Myocyte (in vitro differentiated cells): ENCODE measurements at places on chromosomes 2 and 18. TPM values are rescaled to one million over a fixed set of nuclear protein-coding genes. Genes with fewer than 3 reads are reported as not detected.

GRCh38 chr18:366466-367061 lies 98.7 kb upstream of the THOC1 start:
- no peak for DNase-seq

DNA sequence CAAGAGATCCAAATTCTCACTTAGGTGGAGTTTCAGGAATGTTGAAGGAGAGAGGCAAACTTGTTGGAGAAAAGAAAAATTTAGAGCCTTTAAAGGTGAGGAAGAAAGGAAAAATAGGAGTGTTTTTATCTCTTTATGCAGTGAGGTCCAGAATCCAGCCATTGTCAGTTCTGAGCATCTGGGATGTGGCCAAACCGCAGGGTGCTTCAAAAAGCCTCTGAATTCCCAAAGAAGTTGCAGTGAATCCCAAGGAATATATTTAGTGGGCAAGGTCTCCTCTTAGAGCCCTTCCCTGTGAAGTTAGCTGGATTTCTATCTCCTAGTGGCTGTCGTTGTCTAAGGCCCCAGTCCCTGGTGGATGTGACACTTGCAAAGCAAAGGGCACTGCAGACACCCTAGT lies 51.2 kb downstream of the MTCL1 start:
- DNase-seq: no peak

LYPD1 gene
- total RNA-seq: 0.64 TPM in 1 of 2 replicates, not detected in the other

CHRNG gene
- 697 and 1,132 TPM in 2 replicates for total RNA-seq

GRCh38 chr2:193774166-193774565 lies 1579.4 kb upstream of the TMEFF2 start:
- no peak for DNase-seq

PROKR1 gene
- not detected in 2 replicates for total RNA-seq

CTAGE1 gene
- 0.05 TPM in 1 of 2 replicates, not detected in the other for total RNA-seq

RSAD2 gene
- total RNA-seq: not detected in 2 replicates

DNA sequence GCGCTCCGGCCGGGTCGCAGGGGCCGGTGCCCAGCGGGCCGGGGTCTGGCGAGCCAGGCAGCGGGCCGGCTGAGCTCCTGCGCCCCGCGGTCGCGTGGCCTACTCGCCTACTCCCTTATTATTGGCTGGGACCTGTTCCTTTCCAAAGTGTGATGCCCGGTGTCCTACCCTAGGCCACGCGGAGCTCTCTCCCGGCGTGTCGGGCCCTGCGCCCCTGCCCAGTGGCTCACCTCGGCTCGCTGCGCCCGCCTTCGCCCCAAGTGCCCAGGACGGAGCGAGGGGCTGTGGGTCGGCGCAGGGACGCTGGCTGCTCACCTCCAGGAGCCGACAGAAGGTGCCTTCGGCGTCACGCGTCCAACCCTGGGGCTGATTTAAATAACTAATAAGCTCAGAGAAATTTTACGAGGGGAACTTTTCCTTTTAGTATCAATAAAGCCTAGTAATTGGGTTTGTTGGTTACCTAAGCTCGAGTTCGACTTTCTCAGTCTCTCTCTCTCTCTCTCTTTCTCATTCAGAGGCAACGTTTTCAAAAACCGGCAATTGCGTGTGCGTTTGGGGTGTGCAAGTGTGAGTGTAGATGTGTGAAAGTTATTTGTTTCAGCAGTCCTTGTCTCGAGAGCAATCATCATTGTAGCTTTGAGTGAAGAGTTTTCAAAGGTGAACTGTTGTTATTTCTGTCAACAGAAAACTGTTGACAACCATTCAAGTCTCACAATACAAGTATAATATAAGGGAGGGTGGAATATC lies 7.0 kb upstream of the SATB2 start:
- no peak for DNase-seq

GRCh38 chr2:46887028-46887885 lies 28.3 kb downstream of the MCFD2 start:
- DNase-seq: peak; percentile 41

DNA sequence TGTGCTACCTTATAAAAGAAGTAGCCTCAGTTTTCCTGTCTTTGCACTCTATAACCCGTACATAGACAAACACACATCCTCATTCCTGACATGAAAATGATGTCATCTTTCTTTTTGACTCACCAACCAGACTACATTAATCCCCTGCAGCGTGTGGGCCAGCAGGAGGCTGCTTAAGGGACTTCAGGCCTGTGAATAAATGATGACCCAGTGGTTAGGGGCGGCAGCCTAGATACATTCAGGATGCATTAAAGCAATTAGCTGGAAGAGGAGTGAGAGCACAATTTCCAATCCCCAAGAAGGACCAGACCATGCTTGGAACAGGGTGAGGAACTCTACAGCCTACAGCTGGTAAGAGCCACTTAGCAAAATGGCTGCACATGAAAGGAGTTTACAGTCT lies 57.3 kb upstream of the KLF7 start:
- DNase-seq: peak; percentile 39

INPP5D gene
- total RNA-seq: 1.1 and 2.5 TPM in 2 replicates

DNA sequence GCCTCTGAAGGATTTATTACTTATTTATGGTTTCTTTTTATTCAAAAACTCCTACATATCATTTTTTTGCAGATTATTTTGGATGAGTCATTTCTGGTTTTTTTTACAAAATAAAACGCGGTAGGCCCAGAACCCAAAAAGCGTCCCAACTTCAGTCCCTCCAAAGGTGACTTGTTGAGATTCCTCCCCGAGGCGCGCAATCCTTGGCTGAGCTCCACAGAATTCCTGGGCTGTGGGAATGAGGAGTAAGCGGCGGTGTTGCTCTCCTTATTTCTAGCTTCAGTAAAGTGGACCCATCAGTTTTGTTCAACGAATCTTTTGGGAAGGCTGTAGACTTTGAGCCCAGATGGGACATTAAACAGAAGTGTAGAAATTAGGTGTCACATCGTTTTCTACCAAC lies 67.0 kb upstream of the RMP24 start:
- no peak for DNase-seq

GRCh38 chr2:219175928-219176817 lies 552 bp downstream of the CNPPD1 start:
- DNase-seq: peak; percentile 69

DNA sequence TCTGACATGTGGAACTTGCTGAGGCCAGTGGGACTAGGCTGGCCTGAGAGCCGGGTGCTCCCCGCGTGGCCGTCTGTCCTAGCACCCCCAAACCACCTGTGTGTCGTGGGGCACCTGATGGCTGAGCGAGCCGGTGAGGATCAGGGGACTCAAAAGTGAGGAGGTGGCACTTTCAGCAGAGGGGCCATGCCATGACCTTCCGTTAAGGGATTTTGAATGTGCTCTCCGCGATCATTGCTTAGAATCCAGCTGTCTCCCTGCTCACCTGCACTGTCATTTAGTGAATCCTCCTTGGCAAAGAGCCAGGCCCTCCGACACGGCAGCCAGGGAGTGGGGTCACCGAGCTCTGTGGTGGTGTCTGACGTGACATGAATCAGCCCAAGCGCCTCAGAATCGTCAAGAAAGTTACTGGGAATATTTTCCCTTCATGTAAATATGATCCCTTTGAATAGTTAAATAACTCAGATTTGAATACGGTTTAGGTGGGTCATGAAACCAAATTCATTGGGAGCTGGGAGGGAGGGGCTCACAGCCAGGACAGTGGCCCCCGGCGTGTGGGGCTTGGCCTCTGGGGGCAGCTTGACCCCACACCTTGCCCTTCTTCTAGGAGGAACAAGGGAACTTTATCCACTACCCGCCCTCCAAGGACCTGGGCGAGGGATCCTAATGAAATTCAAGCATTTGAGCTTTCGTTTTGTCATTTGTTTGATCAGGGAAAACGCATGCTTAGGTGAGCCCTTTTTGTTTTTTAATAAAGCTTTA lies 9.5 kb downstream of the NFATC1 start:
- no peak for DNase-seq

- no peak for DNase-seq
Measured at GRCh38 chr2:219296631-219297391, 12.4 kb downstream of the PTPRN start.

TP53I3 gene
- 61.8 and 66.8 TPM in 2 replicates for total RNA-seq

ASAP2 gene
- total RNA-seq: 23.7 and 28.0 TPM in 2 replicates

CEBPZOS gene
- total RNA-seq: 25.7 and 27.7 TPM in 2 replicates

DNA sequence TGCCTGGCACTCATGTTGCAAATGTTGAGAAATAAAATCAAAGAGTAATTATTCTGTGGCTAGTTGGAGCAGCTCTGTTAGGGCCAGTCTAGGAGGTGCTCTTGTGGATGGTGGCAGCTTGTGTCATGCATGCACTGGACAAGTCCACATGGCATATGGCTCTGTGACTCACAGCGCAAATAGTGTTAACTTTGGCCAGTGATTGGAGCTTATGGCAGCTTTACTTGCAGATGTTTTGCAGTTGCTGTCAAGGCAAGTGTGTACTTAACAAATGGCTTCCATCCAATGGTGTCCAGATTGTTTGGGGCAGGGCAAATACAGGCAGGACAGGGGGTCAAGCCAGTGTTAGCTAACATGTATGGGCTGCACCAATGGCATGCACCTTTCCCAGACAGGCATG lies 26.1 kb upstream of the TMX3 start:
- DNase-seq: no peak

- DNase-seq: no peak
Measured at GRCh38 chr2:166418853-166419615, 43.3 kb upstream of the SCN9A start.

PRKAG3 gene
- total RNA-seq: 49.9 and 65.9 TPM in 2 replicates

DNA sequence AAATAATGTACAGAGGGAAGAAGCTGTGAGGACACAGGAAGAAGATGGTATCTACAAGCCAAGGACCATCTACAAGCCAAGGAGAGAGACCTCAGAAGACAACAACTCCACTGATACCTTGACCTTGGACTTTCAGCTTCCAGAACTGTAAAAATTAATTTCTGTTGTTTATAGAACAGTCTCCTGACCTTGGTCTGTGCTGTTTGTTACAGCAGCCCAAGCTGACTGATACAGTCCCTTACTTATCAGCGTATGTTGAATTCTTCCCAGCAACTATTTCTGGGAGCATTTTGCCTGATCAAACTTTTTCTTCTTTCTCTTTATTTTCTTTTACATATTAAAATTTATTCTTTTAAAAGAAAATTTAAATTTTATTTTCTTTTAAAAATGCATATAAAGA lies 47.8 kb upstream of the IGFBP2 start:
- no peak for DNase-seq

GRCh38 chr2:77666251-77666980 lies 144.2 kb upstream of the LRRTM4 start:
- no peak for DNase-seq

DNA sequence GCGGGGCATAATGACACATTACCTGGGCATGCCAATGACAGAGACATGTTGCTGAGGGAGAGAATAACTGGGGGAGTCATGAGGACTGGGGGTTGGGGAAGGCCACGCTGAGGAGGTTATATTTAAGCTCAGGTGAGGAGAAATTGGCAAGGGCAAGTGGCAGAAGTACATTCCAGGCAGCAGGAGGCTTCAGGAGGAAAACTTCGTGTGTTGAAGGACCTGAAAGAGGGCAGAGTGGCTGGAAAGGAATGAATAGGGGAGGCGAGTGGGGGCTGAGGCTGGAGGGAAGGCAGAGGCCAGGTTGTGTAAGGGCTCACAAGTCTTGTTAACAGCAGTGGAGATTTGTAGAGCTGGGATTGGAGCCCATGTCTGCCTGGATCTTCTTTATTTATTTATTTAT lies 166.3 kb downstream of the RAPGEF4 start:
- no peak for DNase-seq

LCT gene
- 0.16 TPM in 1 of 2 replicates, not detected in the other for total RNA-seq

SRD5A2 gene
- 0.10 and 0.19 TPM in 2 replicates for total RNA-seq

DNA sequence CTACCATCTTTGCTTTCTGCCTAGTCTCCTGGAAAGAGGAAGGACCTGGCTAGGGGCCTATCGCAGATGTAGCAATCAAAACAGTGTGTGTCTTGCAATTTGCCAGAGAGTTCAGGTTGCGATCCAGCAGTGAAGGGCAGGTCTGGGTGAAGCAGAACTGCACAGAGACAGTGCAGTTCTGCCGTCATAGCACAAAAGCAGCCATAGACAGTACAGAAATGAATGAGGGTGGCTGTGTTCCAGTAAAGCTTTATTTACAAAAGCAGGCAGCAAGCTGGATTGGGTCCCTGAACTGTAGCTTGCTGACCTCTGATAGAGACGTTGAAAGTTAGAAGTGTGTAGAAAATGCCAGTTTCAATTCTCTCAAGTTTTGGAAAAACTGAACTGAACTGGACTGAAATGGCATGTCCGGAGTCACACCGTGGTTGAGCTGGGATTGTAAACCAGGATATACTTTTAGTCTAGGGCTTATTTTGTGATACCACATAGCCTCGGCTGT lies 186.8 kb downstream of the LTBP1 start:
- DNase-seq: no peak

STARD6 gene
- total RNA-seq: not detected in 2 replicates

GRCh38 chr2:217585362-217585761 lies 417.4 kb downstream of the TNS1 start:
- DNase-seq: peak; percentile 53

NT5DC4 gene
- total RNA-seq: not detected in 2 replicates

GRCh38 chr2:134408791-134409190 lies 154.9 kb downstream of the MGAT5 start:
- DNase-seq: peak; percentile 28

DUSP19 gene
- total RNA-seq: 5.3 and 5.9 TPM in 2 replicates

ZNF519 gene
- total RNA-seq: 2.5 and 3.4 TPM in 2 replicates

DNA sequence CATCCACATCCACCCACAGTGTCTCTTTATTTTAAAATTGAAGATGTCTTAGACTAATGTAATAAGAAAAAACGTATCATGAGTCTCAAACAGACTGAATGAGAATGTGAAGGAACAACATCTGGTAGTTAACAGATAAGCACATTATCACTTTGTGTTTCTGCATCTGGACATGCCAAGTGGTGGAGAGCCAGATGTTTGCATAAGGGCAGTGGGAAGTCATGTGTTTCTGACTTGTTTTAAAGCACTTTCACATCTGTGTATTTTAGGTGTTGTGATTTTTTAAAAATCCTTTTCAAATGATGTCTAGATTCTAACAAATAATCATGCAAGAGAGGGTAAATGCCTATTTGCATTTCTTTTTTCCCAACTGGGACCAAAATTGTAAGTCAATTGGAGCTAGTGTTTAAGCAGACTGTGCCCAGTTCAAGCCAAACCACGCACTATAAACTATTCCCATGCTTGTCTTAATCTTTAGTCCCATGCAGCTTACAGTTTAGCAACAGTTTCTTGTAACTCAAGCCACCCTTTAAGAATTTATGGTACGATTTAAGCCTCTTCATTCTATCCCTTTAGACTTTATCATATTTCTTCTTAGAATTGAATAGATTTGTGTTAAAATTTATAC lies 272.7 kb upstream of the DOK6 start:
- peak; percentile 5 for DNase-seq

- no peak for DNase-seq
Measured at GRCh38 chr2:135047300-135047699, at the start of gene MAP3K19. MAP3K19 (minus strand) TSS chr2:135047447; CDS start chr2:135024647, 22,800 bp downstream.

GRCh38 chr2:150374492-150374891 lies 113.0 kb downstream of the RND3 start:
- DNase-seq: no peak

GRCh38 chr2:197128126-197128525 lies 182.5 kb downstream of the ANKRD44 start:
- no peak for DNase-seq

CELF4 gene
- not detected in 2 replicates for total RNA-seq

CFAP53 gene
- 0.10 and 0.27 TPM in 2 replicates for total RNA-seq

GRCh38 chr2:106192752-106193689 lies 1.1 kb downstream of the UXS1 start:
- DNase-seq: peak; percentile 81

GRCh38 chr2:133255360-133255759 lies 312.9 kb downstream of the NCKAP5 start:
- no peak for DNase-seq
